CD4-positive, alpha-beta T cell treated with Interleukin-17A for 4 hours (primary cell): ENCODE measurements at places on chromosomes 6 and 20.

DNA sequence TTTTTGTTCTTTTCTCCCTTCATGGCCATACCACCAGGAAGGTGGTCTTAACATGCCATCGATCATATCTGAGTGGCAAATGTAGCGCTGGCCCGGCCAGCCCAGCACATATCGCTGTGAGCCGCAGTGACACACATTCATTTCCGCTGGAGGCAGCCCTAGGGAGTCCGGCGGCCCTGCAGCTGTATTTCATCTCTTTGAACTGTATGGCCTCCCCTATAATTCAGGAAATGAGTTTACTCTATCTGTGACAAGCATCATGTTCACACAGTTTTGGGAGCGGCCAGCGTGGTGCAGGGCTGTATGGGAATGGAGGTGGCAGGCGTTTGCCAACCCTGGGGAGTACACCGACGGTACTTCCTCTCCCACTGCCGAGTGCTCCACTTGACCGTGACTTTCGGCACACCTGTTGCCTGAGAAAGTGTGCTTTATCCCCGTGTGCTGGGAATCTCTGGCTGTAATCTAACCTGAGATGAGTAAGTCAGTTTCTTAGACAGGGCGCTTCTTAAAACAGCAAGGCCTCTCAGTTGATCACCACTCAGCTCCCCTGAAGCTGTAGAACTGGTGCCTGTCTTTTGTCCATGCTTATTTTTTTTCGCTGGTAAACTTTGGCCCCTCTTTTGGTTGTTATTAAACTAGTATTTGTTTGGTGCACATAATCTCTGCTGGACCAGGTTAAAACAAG lies 257.1 kb upstream of the TAB2 start:
- peak; percentile 71 for DNase-seq

DNA sequence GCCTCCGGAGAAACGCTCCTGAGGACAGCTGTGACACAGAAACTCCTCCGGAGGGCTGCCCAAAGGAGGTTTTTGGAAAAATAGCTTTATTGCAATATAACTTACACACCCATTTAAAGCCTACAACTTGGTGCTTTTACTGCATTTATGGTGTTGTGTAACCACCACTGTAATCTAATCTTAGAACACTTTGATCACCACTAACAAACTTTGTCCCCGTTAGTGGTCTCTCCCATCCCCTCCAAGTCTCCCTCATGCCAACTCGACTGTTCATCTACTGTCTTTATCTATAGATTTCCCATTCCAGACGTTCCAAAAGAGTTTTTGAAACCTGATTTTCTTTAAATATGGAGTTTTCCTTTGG lies 62.8 kb downstream of the SYNJ2 start:
- no peak for DNase-seq

GRCh38 chr20:12956303-12956702 lies 52.5 kb upstream of the SPTLC3 start:
- DNase-seq: no peak

- DNase-seq: no peak
These were observed 26.1 kb upstream of the KCNB1 start for GRCh38 chr20:49508435-49509199.

GRCh38 chr20:53515749-53516148 lies 77.9 kb downstream of the ZNF217 start:
- DNase-seq: no peak

DNA sequence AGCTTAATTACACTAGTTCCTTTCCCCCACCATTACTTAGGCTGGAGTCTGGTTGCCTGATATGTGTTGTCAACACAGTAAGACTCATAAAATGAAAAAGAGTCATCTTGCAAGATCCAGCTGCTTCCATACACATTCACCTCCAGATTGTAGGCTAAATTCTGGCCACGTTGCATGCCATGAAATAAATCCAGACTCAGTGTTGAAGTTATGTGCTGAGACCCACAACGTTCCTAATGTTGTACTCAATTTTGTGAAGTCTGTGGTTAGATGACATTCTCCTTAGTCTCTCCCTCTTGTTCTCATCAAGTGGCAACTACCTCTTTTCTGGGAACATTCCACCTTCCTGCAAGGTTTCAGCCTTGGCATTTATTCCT lies 212.3 kb downstream of the LMBRD1 start:
- DNase-seq: no peak

GRCh38 chr20:56217829-56218228 lies 30.7 kb upstream of the MC3R start:
- no peak for DNase-seq

- DNase-seq: no peak
These were observed 3.8 kb upstream of the FKBP1A start for GRCh38 chr20:1396702-1397101.

- no peak for DNase-seq
These were observed 2.5 kb downstream of the PRRT1 start for GRCh38 chr6:32149092-32149755.

DNA sequence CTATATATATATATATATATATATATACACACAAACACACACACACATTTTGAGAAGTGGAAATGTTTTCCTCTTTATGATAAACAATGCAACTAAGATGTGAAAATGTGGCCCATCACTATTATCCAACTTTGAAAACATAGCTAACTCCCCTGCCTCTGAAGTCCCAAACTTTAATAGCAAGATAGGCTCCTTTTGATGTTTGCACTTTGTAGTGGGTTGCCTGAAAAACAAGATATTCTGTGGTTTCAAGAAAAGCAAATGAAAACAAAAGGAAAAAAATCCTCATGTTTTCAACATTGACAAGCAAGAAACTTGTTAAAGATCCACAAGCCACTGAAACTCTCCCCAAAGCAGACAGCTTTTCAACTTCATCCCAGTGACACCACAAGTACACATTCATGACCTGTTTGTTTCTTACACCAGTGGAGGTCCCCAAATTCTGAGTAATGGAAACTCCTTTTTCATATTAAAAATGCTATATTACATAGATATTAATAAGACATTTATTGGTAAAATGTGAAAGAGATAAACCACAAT lies 90.0 kb downstream of the IPCEF1 start:
- DNase-seq: no peak

DNA sequence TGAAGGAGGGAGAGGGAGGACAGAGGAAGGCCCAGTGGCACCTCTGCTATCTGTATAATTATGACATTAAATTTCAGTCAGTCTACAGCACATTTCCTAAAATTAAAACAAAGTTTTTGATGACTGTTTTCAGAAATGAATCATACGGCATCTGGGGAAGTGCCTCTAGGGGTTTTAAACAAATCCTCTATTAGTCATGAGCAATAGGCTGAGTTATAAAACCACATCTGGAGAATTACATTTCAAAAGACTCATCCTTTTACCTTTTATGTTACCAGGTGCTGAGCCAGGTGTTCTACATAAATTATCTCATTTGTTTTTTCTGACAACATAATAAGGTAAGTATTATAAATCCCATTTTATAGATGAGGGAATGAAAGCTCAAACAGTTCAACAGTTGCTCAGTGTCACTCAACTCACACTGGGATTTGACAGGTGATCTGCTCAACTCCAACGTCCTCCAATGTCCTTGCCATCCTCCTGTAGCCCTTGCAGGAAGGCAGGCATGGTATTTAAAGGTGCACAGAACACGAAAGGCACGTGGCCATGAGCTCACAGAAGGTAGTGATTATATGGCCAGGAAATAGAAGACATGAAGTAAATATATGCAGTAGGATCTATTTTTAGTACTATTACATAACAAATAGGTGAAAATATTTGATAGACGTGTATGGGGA lies 184.2 kb upstream of the MAN1A1 start:
- DNase-seq: no peak

- DNase-seq: no peak
These were observed 26.7 kb downstream of the PKIG start for GRCh38 chr20:44609006-44609515.

DNA sequence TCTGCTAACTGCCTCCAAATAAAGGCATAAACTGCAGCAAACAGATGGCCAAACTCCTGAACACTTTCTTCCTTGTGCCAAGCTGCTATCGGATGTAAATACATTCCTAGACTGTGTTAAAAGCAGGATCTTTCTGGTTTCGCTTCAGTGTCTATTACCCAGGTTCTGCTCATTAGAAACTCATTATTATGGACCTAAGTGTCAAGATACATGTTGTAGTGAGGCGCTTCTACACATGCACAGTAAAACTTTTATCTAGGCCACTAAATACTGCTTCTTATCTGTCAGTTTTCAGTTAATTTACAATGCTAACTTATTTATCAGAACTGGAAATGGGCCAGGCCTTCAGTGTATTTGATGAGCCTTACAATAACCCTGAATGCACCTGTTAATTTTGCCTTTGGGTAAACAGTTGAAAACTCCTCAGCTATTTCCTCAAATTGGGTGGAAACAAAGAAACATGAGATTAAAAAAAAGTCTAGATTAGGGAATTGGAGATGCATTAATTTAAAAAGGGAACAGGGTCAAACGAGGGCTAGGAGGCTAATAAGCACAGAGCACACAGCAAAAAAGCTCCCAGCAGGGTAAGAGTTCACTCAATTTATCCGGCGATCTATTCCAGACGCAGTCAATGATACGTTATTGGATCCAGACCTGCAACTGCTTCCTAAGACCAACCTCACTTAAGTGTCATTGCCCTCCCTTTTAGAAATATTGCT lies 240.6 kb downstream of the FOXC1 start:
- no peak for DNase-seq

GRCh38 chr20:49149281-49150045 lies 38.7 kb downstream of the STAU1 start:
- DNase-seq: no peak

- DNase-seq: no peak
These were observed 23.7 kb downstream of the SERPINB1 start for GRCh38 chr6:2817903-2818443.

- DNase-seq: no peak
These were observed 94.8 kb upstream of the SCAF8 start for GRCh38 chr6:154638369-154638768.

DNA sequence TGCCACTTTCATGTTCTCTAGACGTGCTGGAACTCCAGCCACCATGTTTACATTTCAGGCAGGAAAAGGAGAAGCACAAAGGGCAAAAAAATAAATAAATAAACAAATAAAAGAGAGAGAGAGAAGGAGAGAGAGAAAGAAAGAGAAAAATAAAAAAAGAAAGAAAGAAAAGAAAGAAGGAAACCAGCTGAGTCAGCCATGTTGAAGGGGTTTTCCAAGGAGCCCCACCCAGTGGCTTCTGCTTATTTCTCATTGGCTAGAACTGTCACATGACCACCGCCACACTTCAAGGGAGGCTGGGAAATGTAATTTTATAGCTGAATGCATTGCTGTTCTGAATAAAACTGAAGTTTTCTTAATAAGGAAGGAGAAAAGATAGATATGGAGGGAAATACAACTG lies 71.1 kb downstream of the BFSP1 start:
- DNase-seq: no peak

DNA sequence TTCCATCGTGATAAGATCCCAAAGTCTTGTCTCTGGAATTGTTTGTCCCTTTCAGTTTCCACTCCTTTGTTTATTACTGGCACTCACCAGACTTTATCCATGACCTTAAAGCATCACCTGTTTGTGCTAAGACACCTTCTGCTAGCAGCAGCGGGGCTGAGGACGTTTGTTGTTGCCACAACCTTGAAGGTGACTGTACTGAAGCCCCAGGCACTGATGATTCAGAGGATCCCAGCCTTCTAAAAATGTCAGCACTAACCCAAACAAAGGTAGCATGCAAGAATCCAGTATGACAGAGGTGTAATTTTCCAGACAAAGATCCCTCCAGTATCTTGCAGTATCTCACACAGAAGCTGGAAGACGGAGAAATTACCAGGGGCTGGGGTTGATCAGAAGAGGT lies 28.9 kb upstream of the SMIM8 start:
- no peak for DNase-seq

DNA sequence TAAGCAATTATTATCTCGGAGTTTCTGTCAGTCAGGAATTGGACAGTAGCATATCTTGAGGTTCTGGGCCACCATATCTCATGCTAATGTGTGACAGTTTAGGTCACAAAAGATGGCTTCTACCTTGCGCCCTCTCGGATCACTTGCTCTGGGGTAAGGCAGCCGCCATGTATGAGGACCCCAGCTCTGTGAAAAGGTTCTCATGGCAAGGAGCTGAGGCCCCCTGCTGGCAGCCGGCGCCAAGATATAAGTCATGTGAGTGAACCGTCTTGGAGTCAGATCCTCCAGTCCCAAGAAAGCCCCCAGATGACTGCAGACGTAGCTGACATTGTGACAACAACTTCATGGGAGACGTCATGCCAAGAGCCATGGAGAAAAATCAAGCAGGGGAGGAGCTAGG lies 670.8 kb downstream of the KIF16B start:
- DNase-seq: no peak

DNA sequence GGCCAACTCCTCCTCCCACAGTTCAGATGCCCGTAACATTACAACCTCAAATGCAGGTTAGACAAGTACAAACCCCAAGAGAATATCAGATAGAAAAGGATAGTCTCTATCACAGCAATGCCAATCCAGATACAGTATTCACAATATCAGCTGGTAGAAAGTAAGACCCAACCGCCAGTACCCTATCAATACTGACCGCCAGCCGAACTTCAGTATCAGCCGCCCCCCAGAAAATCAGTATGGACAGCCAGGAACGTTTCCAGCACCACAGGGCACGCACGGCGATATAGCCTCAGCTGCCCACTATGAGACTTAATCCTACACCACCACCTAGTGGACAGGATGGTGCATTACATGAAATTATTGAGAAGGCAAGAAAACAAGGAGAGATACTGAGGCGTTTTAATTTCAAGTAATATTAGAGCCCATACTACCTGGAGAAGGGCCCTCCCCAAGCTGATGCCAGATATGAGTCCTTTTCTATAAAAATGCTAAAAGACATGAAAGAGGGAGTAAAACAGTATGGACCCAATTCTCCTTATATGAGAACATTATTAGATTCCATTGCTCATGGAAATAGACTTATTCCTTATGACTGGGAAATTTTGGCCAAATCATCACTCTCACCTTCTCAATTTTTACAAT lies 17.6 kb upstream of the EIF2S2 start:
- peak; percentile 63 for DNase-seq

DNA sequence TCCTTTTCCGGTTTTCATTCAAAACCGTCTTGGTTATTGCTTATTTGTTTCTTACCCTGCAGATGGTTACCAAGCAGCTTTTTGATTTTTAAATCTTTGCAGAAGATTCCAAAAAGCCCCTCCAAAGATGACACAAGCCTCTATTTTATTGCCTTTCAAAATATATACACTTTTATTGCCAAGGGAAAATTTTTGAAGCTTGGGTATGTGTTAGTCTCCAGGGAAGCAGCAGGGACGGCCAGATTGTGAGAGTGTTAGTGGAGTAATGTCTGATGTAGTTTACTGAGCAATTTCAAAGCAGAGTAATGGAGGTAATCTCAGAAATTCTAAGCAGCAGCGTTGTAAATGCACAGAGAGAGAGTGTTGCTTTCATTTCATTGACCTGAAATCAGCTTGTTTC lies 193.8 kb downstream of the FARS2 start:
- no peak for DNase-seq

- no peak for DNase-seq
These were observed 29.5 kb upstream of the SHLD1 start for GRCh38 chr20:5720696-5721095.

GRCh38 chr6:18602931-18603330 lies 215.8 kb downstream of the RNF144B start:
- no peak for DNase-seq

DNA sequence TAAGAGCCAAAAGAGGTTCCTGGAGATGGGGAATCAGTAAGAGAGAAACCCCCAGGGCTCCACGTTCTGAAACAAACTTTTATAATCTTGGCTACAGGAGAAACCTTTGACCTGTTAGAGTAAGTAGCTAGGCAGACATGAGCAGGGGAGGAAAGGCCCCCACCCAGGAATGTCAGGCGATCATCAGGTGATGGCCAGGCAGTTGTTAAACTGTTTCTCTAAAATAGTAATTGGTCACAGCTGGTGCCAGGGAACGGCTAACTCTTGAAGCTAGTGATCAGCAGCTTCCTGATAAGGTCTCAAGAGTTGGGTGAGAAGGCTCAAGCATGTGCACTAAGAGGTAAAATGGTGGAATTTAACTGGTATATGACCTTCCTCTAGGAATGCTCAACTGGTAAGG lies 263.8 kb downstream of the HDGFL1 start:
- no peak for DNase-seq
